ENCODE measurements at places on chromosomes 13 and 19.
A peak's percentile ranks its signal among the peaks of the same experiment; 100 is the strongest.

DNA sequence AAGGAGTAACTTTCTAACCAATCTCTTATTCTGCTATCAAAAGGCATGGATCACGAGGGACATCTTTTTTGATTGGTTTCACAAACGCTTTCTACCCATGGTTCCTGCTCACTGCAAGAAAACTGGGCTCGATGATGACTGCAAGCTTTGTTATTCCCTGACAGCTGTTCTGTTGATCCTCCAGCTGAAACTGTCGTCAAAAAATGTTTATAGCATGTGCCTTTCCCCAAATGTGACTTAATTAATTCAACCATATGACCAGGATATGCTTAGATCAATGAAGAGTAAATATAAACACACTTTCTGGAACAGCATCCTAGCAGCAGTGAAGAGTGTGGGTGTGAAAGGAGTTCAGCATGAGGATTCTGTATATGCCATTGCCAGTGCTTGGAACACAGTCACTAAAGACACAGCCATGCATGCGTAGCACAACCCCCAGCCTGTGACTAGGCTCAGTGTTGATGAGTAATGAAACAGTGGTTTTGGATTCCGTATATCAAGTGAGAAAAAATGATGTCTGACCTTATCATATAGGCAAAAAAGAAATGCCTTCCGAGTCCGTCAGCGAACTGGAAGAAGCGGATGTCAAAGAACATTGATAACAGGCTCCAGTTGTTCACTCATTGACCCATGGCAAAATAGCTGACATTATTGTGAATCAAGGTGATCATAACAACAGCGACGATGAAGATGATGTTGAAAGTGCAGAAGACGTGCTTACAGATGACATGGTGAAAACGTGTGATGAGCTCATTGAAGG is 347.4 kb downstream of the FGF9 start:
- no peak for DNase-seq

DNA sequence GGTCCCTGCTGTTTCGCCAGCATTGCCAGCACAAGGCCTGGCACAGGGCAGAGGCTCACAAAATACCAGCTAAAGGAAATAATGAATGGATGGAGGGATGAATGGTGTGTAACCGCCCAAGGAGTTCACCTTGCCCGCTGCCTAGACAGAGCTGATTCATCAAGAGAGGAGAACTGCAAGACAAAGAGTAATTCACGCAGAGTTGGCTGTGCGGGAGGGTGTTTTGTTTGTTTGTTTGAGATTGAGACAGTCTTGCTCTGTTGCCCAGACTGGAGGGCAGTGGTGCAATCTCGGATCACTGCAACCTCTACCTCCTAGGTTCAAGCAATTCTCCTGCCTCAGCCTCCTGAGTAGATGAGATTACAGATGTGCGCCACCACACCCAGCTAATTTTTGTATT is 3.0 kb downstream of the OPA3 start:
- no peak for DNase-seq

- DNase-seq, result no peak
Observed at GRCh38 chr13:67341406-67341805, 111.3 kb upstream of the PCDH9 start.

DNA sequence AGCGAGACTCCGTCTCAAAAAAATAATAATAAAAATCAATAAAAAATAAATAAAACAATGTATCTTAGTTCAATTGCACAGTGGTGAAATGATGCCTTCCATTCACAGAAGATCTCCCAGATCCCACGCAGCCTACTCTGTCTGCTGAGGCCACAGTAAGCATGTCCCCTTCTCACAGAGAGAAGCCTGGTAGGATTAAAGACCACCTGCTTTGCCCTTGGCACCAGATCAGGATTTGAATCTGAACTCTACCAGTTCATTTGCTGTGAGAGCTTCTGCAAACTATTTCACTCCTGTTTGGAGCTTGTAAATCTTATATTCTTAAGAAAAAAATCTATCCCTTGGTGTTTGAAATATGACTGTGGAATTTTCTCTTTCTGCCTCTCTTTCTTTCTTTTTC is 2.2 kb upstream of the SLC7A1 start:
- DNase-seq, result no peak

- DNase-seq, result peak; percentile 30
Observed at GRCh38 chr13:111956261-111957151, 110.4 kb upstream of the SOX1 start.

- DNase-seq, result no peak
Observed at GRCh38 chr19:13823256-13823655, 28.0 kb downstream of the ZSWIM4 start.

DNA sequence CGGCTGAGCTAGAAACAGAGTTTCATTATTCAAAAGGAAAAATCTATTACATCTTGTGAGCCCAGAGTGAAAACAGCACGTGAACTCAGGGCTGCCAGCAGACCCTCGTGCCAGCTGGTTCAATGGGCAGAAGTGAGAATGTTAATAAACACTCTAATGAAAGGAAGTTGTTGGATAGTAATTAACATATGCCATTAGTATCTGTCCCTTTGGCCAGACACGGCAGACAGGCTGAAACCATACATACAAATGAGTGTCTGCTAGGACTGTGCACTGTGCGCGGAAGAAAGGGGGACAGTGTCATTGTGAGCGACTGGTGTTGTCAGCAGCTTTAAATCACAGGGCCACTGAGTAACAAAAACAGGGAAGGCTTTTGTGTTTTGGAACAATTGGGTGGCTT is 121.9 kb upstream of the TSC22D1 start:
- DNase-seq, result no peak

DNA sequence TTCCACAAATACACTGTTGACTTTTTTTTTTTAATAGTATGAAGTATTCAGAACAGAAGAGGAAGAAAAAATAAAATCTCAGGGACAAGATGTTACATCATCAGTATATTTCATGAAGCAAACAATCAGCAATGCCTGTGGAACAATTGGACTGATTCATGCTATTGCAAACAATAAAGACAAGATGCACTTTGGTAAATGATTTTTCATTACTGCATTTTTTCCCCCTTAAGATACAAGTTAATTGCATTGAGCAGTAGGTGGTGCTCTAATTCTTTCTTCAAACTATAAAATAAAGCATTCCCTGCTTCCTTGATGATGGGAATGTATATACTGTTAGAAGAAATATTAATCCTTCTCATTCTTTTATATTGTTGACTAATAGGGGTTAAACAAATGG is 17.1 kb downstream of the UCHL3 start:
- no peak for DNase-seq

DNA sequence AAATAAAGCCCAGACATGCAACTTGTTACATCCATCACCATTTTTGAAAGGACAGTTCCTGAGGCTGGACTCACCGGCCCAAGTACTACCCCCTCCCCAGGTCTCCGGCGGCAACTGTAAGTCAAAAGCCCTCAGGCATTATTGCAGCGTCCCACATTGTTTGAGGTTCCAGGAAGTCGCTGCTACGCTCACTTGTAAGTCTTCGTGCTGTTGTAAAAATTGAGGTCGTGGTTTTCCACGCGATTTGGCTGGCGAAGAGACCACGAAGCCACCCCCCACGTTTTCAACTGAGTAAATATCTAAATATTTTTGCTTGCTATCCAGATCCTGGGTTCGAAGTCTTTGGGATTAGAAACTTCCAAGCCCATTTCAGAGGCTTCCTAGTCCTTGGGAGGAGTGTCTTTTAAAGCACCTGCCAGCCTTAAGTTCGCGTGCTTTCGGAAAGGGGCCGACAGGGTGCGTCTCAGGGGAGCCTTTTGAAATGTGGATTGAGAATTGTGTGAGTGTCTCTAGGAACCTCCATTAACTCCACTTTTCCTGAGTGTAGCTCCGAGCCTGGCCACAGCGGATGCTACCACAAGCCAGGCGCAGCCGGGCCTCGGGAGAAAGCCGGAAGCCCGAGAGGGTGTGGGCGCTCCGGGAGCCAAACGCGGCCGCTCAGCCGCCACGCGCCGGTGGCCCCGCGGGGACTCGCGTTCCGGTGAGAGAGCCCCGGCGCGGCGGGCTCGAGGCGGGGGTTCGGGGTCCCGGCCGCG is 434 bp upstream of the FNDC3A start:
- DNase-seq, result peak; percentile 68

GRCh38 chr19:47697863-47698609 is 15.2 kb upstream of the EHD2 start:
- DNase-seq, result peak; percentile 83

GRCh38 chr19:16340092-16340491 is 15.5 kb downstream of the KLF2 start:
- DNase-seq, result no peak

GRCh38 chr13:104683789-104684188 is 1617.6 kb upstream of the SLC10A2 start:
- no peak for DNase-seq

DNA sequence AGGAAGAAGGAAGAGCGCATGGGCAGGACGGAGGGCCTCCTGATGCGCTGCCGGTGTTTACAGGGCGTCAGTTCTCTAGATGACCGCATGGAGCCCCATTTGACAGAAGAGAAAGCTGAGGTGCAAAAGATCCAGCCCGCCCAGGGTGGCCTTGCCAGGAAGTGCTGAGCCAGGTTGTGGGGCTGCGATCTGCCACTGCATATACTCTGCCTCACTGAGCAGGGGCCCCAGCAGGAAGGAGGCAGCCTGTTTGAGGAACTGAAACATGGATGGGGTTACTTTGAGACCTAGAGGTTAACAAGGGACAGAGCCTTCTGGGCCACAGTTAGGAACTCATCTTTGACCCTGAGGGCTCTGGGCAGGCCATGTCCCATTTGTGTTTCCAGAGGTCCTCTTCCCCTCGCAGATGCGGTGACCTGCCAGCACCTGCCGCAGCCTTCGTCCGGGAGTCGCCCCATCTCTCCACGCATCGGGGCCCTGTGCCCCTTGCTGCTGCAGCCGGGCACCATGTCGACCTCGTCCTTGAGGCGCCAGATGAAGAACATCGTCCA is 3.2 kb downstream of the EPN1 start:
- DNase-seq, result no peak

DNA sequence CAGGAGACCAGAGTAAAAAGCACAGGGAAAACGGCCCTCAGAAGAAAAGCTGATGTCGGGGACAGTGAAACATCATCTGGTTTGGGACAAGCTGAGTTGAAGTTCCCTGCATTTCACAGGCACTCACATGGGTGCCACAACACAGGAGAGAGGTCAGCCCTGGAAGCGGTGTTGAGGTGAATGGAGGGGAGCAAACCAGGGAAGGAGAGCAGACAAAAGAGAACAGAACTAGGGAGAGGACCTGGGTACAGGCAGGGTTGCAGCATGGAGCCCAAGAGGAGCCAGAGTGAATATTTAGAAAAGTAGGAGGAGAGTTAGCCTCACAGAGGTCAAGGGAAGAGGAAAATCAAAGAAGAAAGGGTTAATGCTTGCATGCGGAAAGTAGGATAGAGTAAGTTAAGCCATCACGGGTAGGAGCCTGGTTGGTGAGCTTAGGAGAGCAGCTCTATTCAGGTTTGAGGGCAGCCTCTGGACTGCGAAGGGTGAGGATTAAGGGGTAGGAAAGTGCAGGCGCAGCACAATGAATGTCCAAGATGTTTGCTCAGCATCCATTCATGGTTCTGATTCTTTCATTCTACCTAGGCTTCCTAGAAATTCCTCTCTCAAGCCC is 15.5 kb downstream of the FAM216B start:
- no peak for DNase-seq

GRCh38 chr19:40139533-40140287 is 49.0 kb upstream of the ZNF780A start:
- DNase-seq, result no peak

GRCh38 chr19:12092065-12092867 is 27.7 kb downstream of the ZNF844 start:
- peak; percentile 87 for DNase-seq

- DNase-seq, result no peak
Observed at GRCh38 chr13:33135097-33135496, 118.9 kb downstream of the KL start.

DNA sequence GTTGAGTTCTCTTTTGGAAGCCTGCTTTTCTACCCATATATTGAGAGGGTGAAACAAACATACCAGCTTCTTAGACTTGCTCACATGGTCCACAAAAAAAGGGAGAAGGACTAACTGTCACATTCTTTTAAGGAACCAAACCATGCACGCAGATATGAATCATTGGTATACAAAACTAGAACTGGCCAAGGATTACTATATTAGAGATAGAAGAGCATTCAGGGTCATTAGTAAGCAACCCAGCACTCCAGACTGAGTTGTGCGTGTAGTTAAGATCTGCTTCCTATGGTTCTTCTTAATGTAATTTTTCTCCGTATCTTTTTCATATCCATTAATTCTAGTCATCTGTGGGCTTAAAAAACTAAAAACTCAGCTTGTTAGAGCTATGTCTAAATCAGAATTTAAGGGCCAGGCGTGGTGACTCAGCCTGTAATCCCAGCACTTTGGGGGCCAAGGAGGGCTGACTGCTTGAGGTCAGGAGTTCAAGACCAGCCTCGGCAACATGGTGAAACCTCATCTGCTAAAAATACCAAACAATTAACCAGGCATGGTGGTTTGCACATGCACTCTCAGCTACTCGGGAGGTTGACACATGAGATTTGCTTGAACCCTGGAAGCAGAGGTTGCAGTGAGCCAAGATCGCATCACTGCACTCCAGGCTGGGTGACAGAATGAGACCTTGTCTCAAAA is 19.6 kb downstream of the ALG5 start:
- no peak for DNase-seq

DNA sequence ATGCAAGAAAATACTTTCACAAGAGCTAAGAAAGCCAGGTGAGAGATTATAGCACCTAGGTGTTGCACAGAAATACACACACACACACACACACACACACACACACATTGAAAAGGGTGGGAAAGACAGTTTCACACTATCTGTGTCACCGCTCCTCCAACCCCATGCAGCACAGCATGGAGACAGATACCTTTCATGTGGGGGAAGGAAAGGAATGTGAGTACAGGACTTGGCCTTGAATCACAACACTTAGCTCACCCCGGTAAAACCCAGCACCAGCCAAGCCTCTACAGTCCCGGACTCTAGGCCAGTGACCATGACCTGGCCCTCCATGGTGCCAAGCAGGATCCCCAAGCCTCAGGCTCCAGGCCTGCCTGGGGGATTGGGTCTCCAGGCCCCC is 462.0 kb upstream of the SPRY2 start:
- no peak for DNase-seq

DNA sequence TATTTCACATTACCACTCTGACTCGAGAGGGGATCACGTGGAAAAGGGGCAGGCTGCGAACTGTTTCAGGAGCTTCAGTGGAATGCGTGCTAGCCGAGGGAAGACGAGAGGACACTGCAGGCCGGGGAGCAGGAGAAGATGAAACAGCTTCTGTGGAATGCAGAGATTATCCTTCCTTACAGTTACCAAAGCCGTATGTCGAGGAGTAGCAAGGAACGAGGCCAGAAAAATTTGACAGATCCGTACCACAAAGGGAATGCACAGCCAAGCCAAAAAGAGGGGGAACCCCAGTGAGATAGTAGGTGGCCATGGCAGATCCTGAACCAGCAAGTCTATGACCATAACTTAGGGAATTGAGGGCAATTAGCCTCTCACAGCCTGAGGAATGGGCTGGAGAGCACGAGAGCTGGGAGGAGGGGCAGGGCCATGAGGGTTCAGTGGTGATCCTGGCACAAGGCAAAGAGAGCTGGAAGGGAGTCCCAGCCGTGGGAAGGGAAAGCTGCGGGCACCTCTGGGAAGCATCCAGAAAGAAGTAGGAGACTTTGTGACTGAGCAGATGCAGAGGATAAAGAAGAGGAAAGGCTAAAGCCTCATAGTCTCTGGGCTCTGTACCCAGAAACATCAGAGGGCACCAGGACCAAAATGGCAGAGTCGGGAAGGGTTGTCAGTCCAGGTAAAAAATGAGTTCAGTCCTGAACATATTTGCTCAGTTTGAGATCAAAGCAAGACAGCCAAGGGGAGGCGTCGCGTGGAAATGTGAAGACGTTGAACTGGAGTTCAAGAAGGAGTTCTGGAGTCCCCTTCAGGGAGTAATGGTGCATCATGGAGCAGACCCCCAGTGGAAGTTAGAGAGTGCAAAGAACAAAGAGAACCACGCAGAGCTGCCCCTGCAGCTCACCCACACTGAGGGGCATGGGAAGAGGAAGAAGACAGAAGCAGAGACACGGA is 5.1 kb downstream of the COL4A1 start:
- DNase-seq, result peak; percentile 56
